ENCODE measurements at places on chromosomes 1 and 21.

DNA sequence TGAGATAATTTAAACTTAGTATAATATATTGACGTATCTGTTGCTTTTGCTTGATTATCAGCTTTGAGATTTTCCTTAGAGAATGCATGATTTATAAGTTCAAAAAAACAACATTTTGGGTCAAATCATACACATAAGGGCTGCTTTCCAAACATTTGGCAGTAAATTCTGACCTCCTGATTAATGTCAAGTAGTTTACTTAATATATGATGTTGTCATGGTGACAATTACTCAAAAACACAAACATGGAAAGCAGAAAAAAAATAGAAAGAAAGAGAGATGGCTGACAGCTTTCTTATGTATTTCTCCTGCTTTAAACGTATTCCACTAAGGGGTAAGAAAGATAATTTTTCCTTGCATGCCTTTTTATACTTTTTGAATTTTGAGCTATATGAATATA is 258.2 kb upstream of the C1orf105 start:
- DNase-seq: no peak

DNA sequence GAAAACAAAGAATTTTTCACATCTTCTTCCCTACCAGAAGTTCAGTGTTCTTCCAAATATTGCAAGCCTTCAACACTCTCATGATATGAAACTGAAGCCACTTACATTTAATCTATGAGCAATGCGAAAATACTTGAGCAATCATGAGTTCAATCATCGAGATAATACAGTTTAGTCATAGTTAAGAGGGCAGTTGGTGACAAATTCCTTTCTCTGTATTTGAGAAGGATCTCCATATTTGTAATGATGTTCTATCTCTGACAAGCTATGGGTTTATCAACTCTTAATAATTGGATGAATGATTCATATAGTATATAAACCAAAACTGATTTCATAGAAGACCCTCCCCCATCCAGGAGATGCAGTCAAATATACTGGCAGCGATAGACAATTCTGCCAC is 29.7 kb upstream of the PYHIN1 start:
- DNase-seq: no peak

DNA sequence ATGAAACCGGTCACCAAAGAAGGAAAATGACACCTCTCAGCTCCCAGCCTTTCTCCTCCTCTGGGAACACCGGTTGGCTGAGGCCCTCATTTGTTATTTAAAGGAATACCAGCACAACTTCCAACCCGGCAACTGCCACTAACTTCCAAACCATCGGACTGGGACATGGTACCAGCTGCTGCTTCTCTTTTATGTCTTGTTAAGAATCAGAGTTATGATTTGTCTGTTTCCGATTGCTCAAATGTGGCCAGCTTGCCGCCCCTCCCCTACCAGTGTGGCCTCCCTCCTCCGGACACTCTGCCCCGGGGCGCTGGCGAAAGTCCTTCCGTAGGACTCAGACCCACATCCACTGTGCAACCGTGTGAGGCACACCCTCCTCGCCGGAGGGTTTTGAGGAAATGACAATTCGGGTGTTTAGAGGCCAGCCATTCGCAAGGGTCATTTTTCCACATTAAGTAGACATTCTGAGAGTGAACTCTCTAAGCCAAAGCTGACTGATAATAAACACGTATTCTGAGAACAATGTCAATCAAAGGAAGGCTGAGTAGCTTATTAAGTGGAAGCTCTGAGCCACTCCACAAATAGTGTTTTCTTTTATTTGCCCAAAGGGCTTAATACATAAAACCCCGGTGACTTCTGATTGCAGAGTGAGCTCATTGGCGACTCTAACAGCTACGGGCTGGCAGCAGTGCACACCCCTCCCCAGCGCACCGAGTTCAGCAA is 5.5 kb downstream of the RIPK4 start:
- DNase-seq: no peak

DNA sequence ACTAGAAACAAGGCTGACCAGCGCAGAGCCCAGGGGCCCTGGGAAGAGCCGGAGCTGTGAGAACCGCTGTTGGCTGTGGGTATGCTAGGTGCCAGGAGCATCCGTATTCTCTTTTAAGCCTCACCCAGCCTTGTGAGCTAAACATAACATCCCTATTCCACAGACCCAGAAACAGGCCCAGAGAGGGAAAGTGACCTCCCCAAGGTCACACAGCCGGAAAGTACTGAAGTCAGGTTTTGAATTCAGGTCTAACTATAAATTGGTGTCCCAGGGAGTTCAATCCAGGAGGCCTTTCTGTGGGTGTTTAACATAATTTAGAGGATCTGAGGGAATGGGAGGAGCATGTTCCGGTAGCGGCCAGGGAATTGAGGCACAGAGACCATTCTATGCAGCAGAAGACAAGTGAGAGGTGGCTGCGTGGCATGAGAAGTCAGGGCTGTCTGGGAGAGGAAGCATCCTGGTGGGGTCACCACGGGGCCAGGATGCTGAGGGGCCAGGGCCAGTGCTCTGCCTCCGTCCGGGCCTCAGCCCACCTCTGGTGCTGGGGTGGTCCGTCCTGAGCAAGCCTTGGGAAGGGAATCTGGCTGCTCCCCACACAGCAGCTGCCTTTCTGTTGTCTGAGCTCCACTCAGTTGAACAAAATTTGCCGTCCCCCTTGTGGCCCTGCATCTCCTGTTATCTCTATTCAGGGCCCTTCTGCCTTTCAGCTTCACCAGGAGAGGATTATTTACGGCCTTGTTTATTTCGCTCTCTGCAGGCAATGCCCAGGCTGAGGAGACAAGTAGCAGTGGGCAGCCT is 338.8 kb upstream of the VAMP3 start:
- no peak for DNase-seq

DNA sequence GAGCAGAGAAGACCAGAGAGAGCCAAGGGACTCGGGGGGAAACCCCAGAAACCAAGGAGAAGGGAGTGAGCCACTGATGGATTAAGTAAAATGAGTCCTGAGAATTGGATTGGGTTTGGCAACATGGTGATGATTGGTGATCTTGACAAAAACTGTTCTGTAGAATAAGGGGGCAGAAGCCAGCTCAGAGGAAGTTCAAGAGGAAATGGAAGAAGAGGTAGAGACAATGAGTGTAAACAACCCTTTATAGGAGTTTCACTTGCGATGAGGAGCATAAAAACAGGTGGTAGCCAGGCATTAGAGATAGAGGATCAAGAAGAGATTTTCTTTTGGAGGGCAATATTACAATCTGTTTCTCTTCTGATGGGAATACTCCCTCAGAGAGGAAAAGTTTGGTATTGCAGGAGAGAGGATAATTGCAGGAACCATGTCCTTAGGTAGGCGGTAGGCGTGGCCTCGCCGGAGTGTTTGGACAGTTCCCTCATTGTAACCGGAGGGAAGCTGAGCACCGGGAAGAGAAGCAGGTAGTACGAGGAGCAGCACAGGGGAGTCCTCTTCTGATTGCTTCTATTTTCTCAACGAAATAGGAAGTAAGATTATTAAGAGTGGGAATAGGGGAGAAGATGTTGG is 68.4 kb upstream of the TENT5C start:
- no peak for DNase-seq

All from stimulated activated naive CD8-positive, alpha-beta T cell treated with anti-CD3 and anti-CD28 coated beads, Interleukin-15, amount 100 ng/mL, for 72 hours (primary cell).